ENCODE measurements at places on chromosomes 3 and 15.

- DNase-seq: no peak
These were observed 10.6 kb upstream of the PCSK6 start for GRCh38 chr15:101499863-101500713.

DNA sequence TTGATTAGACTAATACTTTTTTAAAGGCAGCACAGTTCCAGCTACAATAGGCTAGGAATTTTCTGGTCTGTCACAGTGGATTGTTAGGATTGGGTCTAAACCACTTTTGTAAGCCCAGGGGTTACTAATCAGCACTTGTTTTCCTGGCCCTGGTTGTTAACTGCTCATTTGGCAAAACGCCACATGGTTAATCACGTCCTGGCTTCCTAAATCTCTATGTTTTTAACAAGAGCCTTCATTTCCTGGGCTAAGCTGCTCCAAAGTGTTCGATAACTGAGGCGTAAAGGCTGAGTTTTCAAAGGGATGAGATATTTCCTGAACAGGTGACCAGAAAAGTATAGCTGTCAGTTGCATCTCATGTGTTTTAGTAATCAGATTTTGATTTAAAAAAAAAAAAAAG lies 38.9 kb upstream of the CLRN1 start:
- peak; percentile 74 for DNase-seq

DNA sequence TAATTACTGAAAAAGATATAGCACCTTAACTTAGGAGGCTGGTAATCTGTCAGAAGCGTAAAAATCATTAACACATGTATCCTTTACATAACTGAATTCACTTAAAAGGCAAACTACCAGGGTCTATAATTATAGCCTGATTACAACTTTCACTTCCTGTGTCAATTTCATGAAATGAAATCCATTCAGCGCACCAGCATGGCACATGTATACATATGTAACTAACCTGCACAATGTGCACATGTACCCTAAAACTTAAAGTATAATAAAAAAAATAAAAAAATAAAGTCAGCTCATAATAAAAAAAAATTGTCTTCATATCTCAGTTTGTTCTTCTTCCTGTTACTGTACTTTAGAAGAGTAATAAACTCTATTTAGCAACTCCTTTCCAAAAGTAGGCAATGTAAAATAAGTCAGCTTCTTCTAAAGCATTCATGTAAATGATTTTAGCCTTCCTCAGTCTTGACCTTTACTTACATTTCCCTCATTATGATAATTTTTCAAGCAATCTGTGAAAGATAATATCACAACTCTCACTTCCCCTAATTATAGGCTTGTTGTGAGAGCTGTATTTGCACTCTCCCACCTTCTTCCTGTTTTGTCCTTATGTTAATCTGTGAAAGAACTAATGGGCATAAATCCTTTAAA lies 50.1 kb downstream of the KBTBD8 start:
- no peak for DNase-seq

- peak; percentile 65 for DNase-seq
These were observed 41.1 kb downstream of the TSC22D2 start for GRCh38 chr3:150449169-150449721.

DNA sequence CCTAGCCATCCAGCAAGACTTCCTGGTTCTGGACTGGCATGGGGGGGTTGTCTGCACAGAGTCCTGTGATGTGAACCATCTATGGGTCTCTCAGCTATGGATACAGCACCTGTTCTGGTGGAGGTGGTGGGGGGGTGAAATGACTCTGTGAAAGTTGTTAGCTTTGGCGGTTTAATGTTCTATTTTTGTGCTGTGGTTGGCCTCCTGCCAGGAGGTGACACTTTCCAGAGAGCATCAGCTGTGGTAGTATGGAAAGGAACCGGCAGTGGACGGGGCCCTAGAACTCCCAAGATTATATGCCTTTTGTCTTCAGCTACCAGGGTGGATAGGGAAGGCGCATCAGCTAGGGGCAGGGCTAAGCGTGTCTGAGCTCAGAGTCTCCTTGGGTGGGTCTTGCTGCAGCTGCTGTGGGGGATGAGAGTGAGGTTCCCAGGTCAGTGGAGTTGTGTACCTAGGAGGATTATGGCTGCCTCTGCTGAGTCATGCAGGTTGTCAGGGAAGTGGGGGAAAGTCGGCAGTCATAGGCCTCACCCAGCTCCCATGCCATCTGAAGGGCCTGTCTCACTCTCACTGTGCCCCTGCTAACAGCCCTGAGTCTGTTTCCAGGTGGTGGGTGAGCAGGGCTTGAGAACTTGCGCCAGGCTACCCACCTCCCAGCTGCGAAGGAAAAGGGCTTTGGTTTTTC lies 7.1 kb upstream of the LARS2 start:
- no peak for DNase-seq

DNA sequence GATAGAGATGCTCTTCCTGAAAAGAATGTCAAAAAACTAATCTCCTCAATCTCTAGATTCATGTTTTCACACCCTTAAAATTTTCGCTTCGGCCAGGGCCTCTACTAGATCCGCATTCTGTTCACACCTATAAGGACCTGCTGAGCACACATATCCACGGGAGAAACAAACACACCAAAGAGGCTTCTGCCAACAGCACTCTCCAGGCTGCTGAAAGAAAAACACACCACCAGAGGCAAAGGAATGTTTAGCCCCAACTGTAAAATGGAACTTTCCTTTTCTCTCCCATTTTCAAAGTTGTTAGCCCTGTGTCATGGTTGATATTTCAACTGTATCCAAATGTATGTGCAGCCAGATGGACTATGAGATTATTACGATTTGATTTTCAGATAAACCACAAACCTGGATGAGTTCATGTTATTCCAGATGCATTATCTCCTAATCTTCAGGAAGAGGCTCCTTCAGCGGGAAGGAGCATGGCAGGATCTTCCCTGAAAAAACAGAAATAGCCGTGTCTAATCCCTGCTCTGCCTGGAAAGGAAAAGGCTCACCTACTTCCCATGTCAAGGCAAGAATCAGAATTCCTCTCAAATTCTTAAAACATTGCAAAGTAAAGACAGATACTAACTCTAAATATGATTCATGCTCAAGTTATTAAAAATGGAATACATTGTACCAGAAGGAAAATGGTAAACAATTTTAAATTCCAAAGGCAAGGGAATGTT lies 442.7 kb upstream of the NR2F2 start:
- DNase-seq: no peak

GRCh38 chr3:45887759-45888511 lies 1.6 kb downstream of the CCR9 start:
- DNase-seq: no peak

- no peak for DNase-seq
These were observed 26.4 kb downstream of the ASB7 start for GRCh38 chr15:100628746-100629145.

DNA sequence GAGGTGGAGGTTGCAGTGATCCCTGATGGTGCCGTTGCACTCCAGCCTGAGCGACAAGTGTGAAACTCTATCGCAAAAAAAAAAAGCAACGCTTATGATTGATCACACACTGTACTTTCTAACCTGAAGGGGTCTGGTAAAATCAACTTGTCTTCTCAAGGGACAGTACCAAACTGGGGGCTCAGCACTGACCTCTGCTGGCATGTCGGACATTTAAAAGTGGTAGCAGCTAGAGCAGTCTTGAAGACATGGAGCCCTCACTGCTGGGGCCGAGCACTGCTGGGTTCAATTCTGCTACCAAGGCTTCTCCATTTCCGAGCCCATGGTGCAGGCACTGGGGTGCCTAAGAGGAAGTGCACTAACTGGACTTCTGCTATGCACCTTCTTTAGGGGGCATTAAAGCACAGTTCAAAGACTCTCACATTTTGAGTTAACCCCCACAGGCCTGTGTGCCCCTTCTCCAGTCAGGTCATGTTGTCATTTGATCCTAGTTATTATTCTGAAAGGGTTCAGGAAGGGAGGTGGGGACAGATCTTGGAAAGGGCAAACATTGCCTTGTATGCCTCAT lies 26.4 kb upstream of the LAMP3 start:
- DNase-seq: no peak

- no peak for DNase-seq
These were observed 6.5 kb upstream of the LZTFL1 start for GRCh38 chr3:45848392-45848791.

DNA sequence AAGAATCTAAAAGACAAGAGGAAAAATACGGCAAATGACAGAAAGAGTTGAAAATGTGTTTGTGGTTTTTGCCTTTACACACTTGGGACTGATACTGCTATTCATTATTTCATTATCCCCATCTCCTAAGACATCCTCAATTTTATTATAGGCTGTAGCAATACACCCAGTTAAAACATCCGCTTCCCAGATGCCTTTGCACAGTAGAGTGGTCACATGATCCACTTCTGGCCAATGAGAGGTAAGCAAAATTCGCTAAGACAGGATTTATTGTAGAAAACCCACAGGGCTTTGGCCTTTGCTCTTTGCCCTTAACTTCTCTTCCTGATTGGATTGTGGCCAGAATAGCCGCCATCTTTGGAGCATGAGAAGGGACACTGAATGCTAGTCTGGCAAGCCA lies 53.2 kb upstream of the BOC start:
- no peak for DNase-seq

GRCh38 chr3:194439881-194440550 lies 41.0 kb upstream of the GP5 start:
- DNase-seq: no peak

GRCh38 chr3:14792691-14793121 lies 26.1 kb upstream of the FGD5 start:
- DNase-seq: no peak

DNA sequence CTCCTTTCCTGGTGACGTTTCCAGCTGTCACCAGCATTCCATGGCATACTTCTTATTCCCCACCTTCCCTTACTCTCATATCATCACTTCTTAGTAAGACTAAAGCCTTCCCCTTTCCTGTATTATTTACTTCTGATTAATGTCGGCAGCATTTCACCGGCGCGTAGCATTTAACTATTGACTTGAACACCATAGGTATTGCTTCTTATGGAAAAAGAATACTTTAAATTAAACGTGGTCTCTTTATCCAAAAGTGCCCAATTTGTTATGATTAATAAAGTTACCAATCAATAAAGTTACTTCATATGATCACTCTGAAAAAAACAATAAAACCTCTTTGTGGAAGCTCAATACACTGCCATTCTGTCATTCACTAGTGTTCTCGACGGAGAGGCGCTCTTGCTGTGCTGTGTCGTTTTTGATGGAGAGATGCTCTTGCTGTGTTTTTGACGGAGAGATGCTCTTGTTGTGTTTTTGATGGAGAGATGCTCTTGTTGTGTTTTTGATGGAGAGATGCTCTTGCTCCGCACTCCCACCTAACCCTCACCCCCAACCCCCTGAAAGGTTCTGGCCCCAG lies 165.0 kb downstream of the XXYLT1 start:
- DNase-seq: no peak

- peak; percentile 82 for DNase-seq
These were observed 46.8 kb downstream of the MGLL start for GRCh38 chr3:127775398-127776109.

GRCh38 chr3:139396707-139397106 lies 7.3 kb upstream of the COPB2 start:
- no peak for DNase-seq

DNA sequence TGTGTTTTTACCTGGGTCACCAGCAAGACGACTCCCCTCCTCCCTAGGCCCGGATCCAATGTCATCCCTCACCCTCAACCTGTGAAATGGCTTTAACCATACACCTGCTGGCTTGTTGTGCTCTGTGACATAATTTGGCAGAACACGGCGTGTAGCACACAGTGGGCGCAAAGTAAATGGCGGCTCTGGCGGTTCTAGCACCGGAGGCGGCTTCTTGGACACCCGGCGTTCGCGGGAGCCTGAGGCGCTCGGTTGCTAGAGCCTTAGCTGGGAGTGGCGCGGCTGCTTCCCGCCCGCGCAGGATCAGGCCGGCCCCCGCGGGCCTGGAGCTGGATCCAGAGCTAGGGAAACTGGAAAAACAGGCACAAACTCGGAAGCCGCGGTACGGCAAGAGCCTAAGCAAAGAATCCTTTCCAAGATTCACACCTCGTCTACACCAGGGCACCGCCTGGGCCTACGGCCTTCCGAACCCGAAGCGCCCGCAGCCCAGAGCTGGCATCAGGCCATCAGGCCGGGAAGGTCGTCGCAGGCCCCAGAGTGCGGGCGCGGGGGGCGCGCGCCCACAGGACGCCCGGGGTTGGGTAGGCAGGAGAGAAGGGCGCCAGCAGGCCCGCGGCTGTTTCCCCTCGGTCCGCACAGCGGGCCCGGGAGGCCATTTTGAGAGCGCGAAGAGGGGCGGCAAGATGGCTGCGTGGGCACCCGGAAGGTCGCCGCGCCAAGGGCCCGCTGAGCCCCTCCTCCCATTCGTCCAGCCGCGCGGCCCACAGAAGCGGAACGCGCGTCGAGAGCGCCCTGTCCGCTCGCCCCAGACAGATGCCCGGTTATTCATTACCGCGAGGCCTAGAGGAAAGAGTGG lies 43.9 kb upstream of the POLG start:
- DNase-seq: peak; percentile 9

- DNase-seq: no peak
These were observed 3.3 kb upstream of the CD96 start for GRCh38 chr3:111538681-111539083.

- DNase-seq: no peak
These were observed 71.9 kb upstream of the SLC6A11 start for GRCh38 chr3:10744098-10744465.

GRCh38 chr3:24254649-24255048 lies 240.0 kb downstream of the THRB start:
- DNase-seq: peak; percentile 89

- DNase-seq: no peak
These were observed 15.2 kb downstream of the ITIH3 start for GRCh38 chr3:52809662-52810377.

DNA sequence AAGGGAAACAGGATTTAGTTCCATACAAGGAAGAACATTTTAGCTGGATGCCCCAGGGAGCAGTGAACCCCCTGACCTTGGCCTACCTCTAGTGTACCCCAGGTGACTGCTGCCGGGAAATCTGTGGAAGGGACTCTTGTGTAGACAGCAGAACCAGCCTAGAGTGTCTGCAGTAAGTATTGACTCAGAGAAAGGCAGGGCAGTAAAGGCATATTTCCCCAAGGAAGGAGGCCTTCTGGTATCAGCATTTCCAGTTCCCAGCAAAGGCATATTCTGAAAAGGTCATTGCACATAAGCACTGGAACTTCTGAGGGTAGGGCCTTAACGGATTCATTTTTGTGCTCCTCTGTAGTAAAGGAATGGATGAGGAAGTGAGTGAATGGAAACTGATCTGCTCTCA lies 246.2 kb downstream of the FAM43A start:
- DNase-seq: no peak

All from foreskin fibroblast (primary cell).